SIG-M5 (cell line): ENCODE measurements at places on chromosomes 7 and 10.

GRCh38 chr7:124930655-124931597 lies 1.3 kb upstream of the POT1 start:
- no peak for DNase-seq

GRCh38 chr10:132326925-132327324 lies 5.1 kb upstream of the LRRC27 start:
- no peak for DNase-seq

- DNase-seq, result no peak
These were observed 34.5 kb downstream of the COL1A2 start for GRCh38 chr7:94429153-94429552.

- DNase-seq, result no peak
These were observed 109.2 kb downstream of the DPY19L1 start for GRCh38 chr7:34928052-34928451.

- no peak for DNase-seq
These were observed 72.6 kb downstream of the EPDR1 start for GRCh38 chr7:37993060-37993501.

DNA sequence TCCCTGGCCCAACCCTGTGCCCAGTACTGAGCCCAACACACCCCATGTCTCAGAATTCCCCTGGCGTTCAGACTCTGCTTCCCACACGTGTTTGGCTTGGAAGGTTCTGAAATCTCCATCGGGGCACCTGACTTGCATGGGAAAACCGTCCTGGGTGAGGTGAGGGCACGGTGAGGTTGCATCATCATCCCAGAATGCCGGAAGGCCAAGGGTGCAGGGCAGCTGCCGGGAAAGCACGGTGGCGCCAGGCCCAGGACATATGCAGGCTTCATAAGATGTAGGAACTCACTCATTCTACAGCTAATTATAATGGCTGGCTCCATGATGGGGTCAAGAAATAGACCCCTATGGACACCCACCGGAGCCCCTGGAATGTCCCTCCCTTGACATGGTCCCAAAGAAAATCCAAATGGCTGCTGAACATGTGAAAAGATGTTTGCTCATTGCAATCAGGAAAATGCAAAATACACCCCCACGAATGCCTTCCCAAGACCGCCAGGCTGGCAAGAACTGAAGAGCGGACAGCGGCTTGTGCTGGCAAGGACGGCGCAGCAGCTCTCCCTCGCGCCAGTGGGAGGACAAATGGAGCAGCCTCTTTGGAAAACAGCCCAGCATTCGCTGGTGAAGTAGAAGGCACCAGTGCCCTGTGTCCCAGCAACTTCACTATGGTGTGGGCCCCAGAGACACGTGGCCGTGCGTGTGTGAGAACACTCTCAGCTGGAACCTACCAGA lies 2.3 kb downstream of the KNDC1 start:
- no peak for DNase-seq

DNA sequence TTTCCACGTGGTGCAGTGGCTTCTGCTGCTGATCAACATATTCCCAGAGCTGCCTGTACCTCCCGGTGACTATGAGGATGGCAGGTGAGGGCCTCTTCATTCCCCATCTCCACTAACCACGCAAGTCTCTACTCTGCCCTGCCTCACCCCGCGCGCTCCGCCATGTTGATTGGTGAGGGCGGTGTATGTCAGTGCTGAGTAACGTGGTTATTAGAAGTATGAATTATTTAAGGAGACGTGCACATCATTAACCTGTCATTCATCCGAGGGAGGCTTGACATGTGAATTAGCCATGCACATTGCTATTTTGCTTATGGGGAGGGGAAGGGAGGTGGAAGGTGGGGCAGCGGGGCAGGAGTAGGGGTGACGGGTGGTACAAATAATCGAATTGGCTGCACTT lies 138.6 kb downstream of the SORCS3 start:
- no peak for DNase-seq

DNA sequence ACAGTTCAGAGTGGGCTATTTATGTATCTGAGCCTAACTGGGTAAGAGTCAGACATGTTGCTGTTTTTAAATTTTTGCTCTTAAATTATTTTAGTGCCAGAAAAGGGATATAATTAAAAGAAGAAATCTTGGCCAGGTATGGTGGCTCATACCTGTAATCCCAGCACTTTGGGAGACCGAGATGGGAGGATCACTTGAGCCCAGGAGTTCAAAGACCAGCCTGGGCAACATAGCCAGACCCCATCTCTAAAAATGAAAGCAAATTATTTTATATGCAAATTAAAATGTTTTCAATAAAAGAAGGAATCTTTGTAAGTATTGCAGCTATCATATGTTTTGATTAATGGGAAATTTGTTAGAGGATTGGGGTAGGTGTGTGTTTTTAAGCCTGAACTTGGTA lies 39.3 kb downstream of the BNIP3 start:
- DNase-seq, result no peak

DNA sequence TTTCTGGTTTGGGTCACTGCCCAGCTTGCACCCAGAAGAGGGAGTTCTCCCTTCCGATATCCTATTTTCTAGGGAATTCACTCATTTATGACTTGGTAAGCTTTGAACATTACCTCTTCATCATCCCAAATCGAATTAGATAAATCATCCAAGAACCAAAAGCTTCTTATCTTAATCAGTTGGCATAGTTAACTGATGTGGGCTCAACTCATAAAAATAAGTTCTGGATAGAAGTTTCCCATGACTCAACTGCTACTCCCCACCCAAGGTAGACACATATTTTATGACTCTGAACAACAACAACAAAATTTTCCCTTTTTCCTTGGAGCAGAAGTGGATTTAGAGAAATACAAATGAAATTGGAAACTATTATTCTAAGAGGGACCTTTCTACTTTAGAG lies 102.9 kb upstream of the CCDC6 start:
- DNase-seq, result no peak

DNA sequence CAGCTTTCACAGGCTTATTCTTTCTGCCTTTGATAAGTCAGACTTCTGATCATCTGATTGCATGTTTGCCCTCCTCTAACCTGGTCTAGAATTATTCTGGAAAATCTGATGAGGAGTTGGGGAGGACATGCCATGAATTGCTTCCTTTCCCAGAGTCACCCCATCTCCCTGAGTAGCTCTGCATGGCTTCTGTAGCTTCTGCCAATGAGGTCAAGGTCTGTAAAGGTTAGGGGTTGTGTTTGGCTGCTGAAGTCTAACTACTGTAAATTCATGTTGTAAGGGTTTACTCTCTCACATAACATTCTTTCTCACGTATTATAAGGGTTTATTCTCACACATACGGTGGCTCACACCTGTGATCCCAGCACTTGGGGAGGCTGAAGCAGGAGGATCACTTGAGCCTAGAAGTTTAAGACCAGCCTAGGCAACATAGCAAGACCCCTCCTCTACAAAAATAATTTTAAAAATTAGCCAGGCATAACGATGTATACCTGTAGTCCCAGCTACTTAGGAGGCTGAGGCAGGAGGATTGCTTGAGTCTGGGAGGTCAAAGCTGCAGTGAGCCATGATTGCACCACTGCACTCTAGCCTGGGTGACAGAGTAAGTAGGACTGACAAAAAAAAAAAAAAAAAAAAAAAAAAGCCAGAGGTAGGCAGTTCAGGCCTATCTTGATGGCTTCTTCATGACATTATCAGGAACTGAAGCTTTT lies 10.7 kb downstream of the GSTO2 start:
- DNase-seq, result no peak

DNA sequence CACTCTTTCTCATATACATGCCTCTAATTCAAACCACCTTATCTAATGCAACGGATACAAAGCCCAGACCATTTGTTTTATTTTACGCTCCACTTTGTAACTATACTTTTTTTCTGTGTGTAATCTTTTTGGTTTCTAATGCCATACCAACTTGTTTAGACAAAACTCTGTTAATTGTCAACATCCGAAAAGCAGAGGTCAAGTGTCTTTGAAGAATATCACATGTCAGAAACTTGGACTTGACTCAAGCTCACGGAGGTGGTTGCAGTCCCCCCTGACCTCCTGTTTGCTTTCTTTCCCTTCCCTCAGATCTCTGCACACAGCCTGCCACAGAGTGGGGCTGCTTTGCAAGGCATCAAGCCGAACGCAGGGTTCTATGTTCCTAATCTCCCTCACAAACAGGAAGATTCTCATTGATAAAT lies 698.9 kb downstream of the PARD3 start:
- no peak for DNase-seq

GRCh38 chr10:51386248-51386885 lies 312.1 kb downstream of the PRKG1 start:
- no peak for DNase-seq

- no peak for DNase-seq
These were observed 298.6 kb downstream of the REEP3 start for GRCh38 chr10:63819753-63820329.

- DNase-seq, result no peak
These were observed 12.2 kb upstream of the ZNF746 start for GRCh38 chr7:149509774-149510173.

- no peak for DNase-seq
These were observed 181.0 kb downstream of the LRRC4 start for GRCh38 chr7:127850195-127850594.

GRCh38 chr7:144821067-144821466 lies 14.8 kb downstream of the TPK1 start:
- no peak for DNase-seq

- DNase-seq, result no peak
These were observed 22.5 kb downstream of the CH25H start for GRCh38 chr10:89184638-89185037.
